ENCODE measurements at places on chromosomes 16 and 17.

GRCh38 chr17:82791532-82791931 lies 39.7 kb downstream of the TBCD start:
- DNase-seq: peak; percentile 78

GRCh38 chr17:46056800-46057304 lies 57.8 kb downstream of the STH start:
- peak; percentile 18 for DNase-seq

- no peak for DNase-seq
These were observed 128.7 kb downstream of the CHD9 start for GRCh38 chr16:53183442-53183841.

GRCh38 chr17:15943971-15944758 lies 765 bp upstream of the ADORA2B start:
- DNase-seq: no peak

GRCh38 chr16:20849589-20850390 lies 43.5 kb downstream of the REXO5 start:
- DNase-seq: peak; percentile 54

- DNase-seq: no peak
These were observed 34.7 kb downstream of the KIAA0513 start for GRCh38 chr16:85062323-85062722.

DNA sequence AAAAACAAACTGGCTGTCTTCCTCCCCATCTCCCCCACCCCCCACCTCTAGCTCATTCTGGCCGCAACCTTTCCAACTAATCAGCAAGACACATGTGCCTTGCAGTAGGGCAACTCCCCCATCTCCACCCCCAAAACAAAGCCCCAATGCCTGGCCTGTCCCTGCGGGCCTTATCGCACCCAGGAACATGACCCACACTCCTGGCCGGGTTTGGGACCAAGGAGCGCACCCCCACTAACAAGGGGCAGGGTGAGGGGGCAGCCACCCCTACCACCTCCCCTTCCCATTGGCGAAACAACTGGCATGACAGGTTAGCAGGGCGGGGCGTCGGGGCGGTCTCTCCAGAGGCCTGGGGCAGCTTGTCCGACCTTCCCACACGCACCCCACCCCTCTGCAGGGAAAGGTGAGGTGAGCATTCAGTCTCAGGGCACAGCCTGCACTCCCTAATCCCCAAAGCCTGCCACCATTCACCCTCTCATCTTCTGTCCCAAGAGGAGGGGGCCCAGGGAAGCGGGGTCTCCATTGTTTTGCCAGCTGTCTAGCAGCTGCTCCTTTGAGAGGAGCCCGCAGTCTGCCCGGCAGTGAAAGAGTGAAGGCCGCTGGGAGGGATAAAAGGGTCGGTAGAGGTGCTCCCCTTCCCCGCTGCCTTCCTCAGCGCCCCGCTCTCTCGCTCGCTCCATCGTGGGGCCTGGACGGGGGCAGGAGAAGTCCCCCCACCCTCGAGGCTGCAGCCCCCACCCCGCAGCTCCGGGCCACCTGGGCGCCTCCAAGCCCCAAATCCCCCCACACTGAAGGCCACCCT lies 765 bp downstream of the MYO18A start:
- peak; percentile 51 for DNase-seq

GRCh38 chr16:9655051-9655450 lies 527.2 kb downstream of the GRIN2A start:
- no peak for DNase-seq

DNA sequence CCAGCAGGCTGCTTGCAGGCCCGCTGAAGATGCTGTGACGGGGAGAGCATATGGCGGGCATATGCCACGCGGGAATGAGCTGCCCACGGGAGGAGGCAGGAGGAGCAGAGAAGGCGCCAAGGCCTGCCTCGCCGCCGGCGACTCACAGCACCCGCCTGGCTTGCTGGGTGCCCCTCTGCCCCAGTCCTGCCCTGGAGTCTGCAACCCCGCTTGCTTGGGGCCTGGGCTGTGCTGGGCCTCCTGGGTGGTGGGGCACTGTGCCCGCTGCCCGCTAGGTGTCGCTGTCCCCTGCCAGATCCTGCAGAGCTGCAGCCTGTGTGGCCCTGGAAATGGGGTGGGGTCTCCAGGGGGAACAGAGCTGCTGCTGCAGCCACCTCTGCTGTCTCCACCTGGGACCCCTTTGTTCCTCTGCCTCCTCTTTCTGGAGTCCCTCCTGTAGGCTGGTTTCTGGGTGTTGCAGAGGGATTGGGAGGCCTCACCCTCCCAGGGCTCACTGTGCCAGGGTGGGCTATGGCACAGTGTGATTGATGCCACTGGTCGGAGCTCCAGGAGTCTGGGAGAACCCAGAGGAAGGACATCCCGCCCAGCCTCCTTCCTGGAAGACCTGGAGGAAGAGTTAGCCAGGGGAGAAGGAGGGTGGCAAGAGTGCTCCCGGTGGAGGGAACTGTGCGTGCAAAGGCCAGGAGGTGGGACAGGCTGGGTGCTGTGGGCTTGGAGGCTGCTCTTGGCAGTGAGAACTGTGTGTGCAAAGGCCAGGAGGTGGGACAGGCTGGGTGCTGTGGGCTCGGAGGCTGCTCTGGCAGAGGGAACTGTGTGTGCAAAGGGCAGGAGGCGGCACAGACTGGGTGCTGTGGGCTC lies 141.0 kb upstream of the CIBAR2 start:
- peak; percentile 87 for DNase-seq

DNA sequence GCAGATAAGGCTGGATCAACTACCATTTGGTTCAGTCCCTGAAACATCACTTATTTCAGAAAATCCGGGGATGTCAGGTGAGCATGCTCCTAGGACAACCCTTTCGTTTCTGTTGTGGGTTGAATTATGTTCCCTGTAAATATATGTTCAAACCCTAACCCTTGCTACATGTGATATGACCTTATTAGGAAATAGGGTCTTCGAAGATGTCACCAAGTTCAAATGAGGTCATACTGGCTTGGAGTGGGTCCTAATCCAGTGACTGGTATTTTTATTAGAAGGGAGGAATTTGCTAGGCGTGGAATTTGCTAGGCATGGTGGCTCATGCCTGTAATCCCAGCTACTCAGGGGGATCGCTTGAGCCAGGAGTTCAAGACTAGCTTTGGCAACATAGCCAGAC lies 21.3 kb downstream of the SNX20 start:
- DNase-seq: no peak

GRCh38 chr17:35569405-35569804 lies 8.8 kb upstream of the SLFN14 start:
- DNase-seq: no peak

GRCh38 chr17:36942019-36942599 lies 4.8 kb downstream of the LHX1 start:
- peak; percentile 25 for DNase-seq

- DNase-seq: peak; percentile 46
These were observed 28.6 kb downstream of the SLC38A8 start for GRCh38 chr16:84013787-84014569.
